Fibroblast of skin of left quadriceps (primary cell): ENCODE measurements at places on chromosomes 4 and X.

GRCh38 chr4:26321373-26322221 is 783 bp downstream of the RBPJ start:
- no peak for DNase-seq

DNA sequence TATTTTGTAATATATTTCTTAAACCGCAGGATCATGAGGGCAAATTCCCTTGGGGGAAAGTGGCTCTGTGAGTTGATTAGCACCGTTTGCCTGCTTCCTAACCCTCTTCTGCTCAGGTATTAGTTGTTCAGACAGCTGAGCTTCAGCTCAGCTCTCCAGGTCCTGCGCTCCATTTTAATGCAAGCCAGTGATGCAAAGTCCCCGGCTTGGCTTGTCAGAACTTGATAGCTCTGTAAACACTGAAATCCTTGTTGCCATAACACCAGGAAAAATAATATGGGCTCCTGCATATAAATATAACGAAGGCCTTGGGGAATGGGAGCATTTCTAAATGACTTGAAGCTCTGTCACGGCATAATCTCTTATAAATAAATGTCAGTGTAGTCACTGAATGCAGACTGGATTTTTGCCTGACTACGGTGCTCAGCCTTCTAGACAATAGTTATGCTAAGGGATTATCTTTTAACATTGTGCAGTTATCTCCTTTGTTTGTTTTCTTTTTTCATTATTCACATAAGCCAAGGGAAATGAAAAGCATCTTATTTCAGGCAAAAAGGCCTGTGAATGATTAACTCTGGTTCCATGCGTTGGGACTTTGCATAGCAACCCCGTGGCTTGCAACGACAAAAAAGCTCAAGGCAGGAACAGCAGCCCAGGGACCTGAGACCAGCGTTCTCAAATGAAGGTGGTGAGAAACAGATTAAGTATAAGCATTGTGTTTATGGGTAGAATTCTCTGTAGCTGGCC is 253.2 kb downstream of the SPRY1 start:
- DNase-seq, result no peak

DNA sequence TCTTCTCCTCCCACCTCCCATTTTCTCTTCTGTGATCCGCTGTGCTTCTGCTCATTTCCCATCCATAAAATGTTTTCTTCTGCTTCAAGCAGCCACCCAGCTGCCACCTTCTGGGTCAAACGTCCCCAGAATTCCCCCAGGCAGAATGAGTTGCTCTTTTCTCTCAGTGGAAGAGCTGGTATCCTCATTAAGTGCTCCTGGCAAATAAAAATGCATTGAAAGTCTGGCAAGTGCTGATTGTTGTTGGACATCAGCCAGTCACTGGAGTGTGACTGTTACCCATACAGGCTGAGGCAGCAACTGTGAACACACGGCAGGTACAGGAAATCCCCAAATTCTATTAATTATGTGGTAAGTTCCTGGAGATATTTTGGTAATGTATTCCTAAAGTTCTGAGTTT is 52.6 kb downstream of the LIMCH1 start:
- DNase-seq, result no peak

GRCh38 chr4:48899950-48900349 is 6.6 kb downstream of the OCIAD2 start:
- no peak for DNase-seq

- DNase-seq, result no peak
Measured at GRCh38 chr4:127648061-127648460, 15.3 kb downstream of the INTU start.

DNA sequence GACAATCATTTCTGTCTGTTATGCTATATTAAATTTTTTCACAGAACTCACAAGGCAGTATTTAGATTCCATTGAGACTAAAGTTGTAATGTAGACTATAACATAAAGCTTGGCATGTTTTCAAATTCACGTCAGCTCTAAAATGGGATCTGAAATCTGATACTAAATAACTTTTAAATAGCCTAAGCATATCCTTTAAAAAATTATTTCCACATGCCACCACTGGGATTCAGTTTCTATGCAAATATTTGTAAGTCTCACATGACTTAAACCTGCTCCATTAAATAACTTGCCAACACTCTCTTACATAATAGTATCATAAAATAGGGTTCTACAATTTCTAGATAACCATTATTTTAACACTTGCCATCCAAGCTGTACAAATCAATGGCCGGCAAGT is 32.4 kb downstream of the KLHL8 start:
- peak; percentile 78 for DNase-seq

DNA sequence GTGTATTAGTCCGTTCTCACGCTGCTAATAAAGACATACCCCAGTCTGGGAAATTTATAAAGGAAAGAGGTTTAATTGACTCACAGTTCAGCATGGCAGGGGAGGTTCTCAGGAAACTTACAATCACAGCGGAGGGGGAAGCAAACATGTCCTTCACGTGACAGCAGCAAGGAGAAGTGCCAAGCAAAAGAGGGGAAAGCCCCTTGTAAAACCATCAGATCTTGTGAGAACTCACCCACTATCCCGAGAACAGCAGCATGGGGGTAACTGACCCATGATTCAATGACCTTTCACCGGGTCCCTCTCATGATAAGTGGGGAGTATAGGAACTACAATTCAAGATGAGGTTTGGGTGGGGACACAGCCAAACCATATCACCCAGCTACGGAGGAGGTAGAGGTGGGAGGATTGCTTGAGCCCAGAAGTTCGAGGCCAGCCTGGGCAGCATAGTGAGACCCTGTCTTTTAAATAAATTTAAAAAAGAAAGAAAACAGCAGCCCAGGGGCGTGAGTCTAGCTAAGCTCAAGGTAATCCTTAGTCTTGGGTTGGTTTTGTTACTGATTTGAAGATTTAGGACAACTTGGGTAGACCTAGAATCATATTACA is 46.4 kb upstream of the TMEM131L start:
- DNase-seq, result no peak

- DNase-seq, result no peak
Measured at GRCh38 chr4:4783847-4784246, 75.6 kb upstream of the MSX1 start.

- peak; percentile 14 for DNase-seq
Measured at GRCh38 chr4:131091896-131092295, 1995.9 kb downstream of the C4orf33 start.

DNA sequence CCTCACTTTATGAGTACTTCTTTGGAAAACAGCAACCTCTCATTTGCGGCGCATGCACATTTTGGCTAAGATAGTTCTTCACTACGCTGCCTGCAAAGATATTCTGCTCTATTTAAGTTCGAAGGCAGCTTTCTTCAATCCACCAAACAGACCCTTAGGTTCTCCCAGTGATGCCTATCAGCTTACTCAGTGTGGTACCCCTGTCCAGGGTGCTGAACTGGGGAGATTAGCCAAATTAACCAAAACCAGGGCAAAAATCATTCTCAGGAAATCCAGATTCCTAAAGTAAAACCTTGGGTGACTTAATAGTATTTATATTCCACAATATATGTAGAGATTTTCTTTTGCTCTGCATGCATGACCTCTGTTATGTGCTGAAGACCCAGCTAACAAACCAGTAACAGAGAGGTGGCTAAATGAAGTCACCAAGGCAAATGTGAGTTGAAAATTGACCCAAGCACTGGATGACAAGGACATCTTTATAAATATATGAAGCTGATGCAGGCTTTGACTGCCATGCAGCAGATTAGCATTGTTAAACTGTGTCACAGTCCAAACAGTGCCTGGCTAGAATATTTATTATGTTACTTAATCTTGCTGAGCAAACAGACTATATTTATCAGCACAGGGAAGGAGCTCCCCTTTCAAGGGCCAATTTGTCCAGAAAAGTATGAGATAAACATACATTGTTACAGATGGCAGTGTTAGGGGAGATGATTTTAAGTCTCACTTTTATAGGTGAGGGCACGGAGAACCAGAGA is 418.2 kb downstream of the STIM2 start:
- peak; percentile 15 for DNase-seq

- DNase-seq, result no peak
Measured at GRCh38 chrX:38175139-38175538, 45.5 kb downstream of the SRPX start.

DNA sequence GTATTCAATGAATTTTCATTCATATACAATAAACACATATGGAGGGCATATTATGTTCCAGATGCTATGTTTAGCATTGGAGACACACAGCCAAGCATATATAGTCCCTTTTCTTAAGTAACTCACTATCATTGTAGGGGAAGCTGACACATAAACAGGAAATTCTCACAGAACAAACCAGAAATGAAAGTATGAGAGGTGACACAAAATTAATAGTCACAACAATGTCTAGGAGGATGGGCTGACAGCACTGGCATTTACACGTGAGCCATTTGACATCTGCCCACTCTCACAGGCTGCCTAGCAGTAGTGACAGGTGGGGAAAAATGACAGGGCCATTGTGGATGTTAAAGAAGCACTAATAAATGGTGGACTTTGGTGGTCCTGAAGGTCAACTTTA is 2.6 kb upstream of the CNOT6L start:
- no peak for DNase-seq

GRCh38 chr4:16351161-16351560 is 124.9 kb upstream of the TAPT1 start:
- DNase-seq, result no peak

GRCh38 chr4:89356086-89356485 is 48.5 kb upstream of the GPRIN3 start:
- DNase-seq, result no peak

DNA sequence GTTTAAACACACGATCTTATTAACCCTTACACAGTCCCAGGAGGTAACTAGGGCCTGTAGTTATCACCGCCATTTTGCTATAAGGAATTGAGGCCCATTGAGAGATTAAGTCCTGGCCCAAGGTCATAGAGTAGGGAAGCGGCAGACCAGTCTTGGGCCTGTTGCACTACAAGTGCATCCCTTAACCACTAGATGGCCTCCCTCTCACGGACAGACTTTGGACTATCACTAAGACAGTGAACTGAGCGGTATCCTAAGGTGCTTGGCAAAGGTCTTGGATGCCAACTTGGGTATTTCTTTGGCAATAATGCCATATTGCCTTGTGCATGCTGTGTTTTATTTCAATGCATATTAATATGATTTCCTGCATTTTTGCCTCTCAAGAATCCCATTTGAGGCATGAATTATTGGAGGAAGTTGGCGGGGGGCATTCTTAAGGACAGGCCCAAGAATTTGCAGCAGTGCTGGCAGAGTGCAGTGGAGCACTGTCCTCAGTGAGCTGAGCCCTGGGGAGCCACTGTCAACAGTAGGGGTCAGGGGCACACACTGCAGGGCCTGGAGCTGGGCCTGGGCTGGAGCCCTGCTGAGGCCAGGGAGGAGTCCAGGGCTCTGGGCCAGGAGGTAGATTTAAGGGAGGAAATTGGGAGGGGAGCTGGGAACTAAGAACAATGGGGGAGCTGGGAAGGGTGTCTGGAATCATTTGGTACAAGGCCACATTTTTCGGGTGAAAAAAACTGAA is 147.4 kb downstream of the SMIM20 start:
- no peak for DNase-seq

DNA sequence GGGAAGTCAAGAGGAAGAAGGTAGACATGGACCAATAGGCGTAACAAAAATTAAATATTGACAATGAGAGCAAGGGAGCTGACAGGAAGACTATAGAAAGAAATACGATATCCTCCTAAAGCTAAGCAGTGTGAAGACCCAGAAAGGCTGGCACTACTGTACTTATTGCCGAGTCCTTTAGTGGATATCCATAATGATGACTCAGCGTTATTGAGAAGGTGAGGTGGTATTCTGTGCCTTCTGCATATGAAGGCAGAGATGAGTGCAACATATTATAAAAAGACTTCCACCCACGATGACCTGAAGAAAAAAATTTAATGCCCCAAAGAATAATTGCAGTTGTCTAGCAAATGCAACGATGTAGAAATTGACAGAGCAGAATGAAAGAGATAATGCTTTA is 13.0 kb upstream of the MCF2 start:
- DNase-seq, result no peak

DNA sequence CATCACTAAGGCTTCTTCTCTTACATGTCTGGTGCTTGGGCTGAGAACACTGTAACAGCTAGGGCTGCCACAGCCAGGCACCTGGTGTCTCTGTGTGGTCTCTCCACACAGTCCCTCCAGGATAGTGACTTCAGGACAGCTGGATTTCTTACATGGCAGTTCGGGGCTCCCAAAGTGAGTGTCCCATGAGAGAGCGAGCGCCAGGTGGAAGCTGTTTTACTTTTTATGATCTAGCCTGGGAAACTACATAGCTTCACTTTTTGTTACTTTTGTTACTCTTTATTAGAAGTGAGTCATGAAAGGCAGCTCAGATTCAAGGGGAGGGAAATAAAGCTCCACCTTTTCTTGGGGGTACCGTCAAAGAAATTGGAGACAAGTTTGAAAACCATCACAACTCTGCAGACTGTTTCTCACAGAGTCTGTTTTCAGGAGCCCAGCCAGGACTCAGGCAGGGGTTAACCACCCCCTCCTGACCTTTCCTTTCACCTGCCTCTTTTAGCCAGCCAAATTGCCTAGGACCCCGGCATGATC is 373.0 kb downstream of the MID1IP1 start:
- no peak for DNase-seq

- DNase-seq, result no peak
Measured at GRCh38 chrX:4588893-4589292, 875.4 kb upstream of the PRKX start.

GRCh38 chr4:1038948-1039492 is 27.6 kb downstream of the FGFRL1 start:
- DNase-seq, result no peak

DNA sequence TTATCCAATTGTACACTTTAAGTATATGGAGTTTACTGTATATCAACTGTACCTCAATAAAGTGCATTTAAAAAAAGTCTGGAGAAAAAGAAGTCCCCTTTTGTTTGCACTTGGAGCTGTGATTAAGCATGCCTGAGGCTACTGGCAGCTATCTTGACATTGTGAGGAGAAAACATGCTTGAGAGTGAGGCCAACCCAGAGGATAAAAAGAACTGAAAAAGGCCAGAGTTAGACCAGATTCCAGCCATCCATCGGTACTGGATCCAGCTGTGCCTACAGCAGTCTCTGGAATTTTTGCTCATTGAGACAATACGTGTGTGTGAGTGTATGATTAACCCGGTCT is 57.4 kb downstream of the LGI2 start:
- DNase-seq, result no peak

DNA sequence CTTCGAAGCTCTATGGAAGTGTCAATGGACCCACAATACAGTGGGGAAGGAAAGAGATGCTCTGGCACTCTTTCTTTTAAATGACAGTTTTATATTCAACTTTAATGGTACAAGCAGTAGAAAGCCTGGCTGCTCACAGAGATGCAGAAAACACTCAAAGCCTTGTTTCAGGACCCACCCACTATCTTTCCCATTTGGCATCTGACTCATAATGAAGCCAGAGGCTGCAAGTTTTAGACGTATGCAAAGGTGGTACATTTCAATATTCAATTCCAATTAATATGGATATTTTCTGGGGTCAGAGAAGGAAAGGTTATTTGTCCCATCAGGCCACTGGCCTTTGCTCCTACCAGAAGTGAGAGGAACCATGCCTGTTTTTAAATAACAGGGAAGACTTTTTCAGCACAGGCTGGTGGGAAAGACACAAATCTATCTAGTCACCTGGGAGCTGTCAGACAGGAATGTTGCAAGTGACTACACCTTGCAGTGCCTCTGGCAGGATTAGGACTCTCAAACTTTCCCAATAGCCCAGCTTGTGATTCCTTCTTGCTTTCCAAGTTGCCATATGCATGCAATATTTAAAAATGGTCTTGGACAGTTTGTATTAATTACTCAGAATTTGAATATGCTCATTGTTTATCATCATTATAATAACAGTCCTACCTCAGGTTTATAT is 70.0 kb upstream of the RAB40AL start:
- no peak for DNase-seq

- no peak for DNase-seq
Measured at GRCh38 chr4:164894702-164895101, 17.7 kb downstream of the APELA start.
